DMS53 (cell line): ENCODE measurements at places on chromosomes 4 and X.

DNA sequence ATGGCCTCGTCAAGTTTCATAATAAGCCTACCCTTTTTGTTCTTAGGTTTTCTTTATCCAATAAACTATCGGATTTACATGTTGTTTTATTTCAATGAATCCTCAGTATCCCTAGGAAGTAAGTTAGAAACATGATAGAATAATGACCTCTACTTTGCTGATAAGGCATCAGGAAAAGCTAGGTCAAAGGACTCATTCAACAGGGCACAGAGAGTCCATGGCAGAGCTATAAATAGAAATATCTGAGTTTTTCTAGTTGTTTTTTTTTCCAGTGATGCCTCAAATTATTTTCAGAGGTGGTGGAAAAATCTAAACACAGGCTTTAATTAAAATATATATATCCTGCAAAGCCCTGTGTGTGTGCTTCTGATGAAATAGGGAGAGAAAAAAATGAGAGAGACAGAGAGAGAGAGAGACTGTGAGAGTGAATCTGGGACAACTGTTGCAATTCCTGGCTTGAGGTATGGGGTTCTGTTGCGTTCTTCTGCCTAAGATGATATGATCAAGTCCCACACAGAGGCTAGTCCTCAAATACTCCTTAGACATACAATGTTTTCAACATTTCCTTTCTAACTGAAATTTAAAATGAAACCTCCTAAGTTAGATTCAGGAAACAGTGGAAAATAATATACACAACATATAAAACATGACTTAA lies 139.9 kb downstream of the HDX start:
- no peak for DNase-seq

- DNase-seq, result no peak
These were observed 20.4 kb downstream of the UVSSA start for GRCh38 chr4:1367230-1367935.

GRCh38 chr4:36392916-36393315 lies 111.5 kb downstream of the DTHD1 start:
- DNase-seq, result no peak

DNA sequence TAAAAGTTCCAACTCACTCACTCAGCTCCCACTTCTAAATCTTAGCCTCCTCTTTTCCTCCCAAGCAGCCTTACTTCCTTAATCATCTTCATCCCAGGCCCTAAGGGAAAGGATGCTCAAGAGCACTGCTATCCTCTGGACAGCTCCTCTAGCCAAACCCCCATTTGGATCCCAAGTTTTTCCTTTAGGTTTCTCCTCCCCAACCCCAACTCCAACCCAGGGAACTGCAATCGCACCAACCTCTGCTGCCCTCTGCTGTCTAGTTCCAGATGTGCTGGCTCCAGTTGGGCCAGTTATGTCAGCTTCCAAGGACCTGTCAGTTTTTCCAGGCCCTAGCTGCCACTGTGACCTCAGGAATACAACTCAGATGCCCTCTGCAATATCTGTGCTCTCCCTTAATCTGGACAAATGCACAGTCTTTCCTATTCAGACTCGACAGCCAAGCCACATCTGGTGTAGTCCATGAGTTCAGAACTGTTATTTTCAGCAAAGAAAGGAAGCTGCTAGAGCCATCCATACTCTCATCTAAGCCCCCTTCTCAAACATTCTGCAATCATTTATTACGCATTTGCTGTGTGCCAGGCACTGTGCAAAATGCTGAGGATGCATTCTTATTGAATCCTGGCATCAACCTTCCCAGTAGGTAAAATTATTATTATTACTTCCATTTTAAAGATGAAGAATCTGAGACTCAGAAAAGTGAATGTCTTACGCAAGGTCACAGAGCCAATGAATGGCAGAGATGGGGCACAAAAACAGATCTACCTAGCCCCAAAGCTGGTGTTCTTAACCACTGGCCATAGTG lies 12.3 kb upstream of the XPNPEP2 start:
- DNase-seq, result peak; percentile 75

GRCh38 chr4:6501171-6501570 lies 28.8 kb upstream of the PPP2R2C start:
- no peak for DNase-seq

DNA sequence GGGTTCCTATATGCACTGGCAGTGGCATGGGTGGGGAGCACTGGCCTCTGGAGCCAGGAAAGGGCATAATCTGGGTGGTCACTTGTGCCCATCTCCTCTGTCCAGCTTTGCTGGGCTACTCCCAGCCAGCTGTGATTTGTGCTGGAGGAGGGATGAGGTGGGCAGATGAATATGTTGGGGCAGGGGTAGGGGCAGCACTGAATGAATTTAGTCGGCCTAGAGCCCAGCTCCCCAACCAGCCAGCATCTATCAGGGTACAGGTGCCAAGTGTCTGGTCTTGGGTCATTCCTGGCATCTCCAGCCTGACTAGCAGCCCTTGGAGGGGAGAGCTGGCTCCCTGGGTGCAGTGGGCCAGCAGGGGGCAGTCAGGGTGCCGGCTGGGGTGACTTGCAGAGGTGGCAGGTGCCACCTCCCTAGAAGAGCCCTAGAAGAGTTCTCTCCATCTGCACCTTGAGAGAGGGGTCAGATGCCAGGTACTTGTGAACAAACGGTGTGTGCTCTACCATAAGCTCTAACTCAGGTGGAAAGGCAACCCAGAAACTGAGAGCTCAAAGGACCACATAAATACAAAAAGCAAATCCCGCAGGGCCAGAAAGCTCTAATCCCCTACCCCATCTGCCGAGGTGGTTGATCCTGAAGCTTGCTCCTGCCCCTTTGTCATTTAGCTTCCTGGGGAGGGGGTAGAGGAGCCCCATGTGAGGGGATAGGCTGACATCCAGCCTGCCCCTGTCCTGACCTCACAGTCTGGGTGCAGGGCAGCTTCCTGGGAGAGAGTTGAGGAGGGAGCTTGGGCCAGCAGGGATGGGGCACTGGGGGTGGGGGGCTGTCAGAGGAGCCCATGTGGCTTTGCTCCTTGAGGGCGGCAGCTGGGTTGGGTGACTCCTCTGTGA lies 2.2 kb downstream of the SORCS2 start:
- peak; percentile 53 for DNase-seq

DNA sequence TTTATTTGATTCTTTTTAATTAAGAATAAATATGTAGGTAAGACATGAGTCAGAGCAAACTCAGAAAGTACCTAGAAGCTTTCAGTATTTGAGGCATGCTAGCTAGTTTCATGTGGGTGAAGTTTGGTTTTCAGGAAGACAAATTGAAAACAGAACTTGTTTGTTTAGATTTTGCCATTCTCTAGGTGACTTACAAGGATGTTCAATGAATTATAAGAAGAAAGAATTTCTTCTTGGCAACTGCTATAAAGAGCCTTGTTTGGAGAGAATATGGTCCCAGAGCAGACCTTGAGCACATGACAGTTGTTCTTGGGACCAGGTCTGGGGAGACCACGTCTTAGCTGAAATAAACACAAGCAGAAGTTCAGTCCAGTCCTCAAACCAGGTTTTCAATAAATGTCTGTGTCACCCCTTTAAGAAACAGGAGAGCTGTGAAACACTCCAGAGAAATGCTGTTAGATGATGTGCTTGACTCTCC lies 38.0 kb upstream of the IL21 start:
- DNase-seq, result no peak

DNA sequence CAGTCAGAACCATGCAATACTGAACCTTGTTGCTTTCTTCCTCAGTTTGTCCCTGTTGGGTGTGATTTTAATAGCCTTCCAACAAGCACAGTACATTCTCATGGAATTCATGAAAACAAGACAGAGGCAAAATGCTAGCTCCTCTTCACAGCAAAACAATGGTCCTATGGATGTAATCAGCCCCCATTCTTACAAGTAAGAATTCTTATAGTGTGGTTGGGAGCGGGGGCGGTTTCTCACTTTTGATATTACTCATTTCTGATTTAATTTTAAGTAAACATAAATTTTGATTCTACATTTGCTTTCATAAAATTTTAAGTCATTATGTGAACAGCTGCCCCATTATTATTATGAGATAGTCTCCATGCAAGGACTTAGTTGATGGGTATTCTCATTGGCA lies 80.8 kb upstream of the TLR2 start:
- no peak for DNase-seq

DNA sequence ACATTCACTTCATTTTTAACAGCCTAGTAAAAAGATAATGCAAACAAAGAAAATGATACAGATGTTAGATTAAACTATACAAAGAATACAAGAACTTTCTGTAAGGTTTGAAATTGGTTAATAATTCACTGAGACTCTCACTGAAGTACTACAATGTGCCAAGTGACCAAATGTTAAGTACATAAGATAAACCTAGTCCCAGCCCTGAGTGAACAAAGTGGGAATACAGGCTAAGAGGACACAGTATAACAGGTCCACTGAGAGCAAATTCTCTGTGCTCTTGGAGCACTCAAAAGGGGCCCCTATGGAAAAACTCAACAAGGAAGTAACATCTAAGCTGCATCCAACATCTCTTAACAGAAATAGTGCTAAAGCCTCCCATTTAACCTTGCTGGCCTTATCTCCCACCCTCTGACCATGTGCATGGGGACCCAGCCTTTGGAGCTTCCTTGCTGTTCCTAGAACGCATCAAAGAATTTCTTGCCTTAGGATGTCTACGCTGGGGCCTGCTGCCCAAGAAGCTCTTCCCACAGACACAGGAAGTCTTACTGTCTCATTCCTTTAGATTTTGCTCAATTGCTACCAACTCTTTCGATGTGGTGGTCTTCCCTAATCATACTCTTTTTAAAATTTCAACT lies 113.4 kb downstream of the ZAR1 start:
- peak; percentile 81 for DNase-seq

GRCh38 chr4:76569706-76570105 lies 134.7 kb downstream of the SHROOM3 start:
- peak; percentile 50 for DNase-seq

DNA sequence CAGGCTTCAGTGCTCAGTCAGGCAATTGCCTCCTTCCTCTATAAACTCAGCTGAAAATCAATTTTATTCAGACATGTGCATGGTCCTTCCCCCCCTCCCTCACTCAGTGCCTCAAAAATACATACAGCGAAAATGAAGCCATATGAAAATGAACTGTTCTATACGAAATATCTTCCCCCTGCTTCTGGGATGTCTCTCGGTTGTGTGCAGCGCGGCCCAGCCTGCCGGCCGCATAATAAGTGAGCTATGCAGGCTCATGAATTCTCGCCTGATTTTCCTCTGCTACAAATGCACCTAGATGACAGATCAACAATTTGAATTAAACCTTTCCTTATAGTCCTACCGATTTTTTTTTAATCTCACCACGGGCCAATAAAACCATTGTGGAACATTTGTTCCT lies 252.9 kb downstream of the CRLF2 start:
- no peak for DNase-seq

DNA sequence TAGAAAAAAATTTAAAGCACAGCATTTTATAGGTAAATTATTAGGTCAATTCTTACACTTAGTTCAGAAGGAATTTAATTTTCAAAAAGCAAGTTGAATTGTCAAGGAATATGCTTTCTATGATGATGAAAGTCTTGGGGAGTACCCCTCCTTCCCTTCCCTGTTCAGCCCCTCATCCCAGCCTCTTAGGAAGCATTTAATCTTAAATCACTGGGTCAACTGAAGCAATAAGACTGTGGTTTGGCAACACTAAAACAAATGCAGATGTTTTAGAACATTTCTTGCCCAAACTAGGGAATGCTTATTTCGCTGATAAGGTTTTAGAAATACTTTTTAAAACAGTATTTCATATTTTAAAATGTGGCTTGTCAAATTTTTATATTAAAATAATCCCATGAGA lies 19.1 kb upstream of the ARSJ start:
- DNase-seq, result no peak
